ENCODE measurements at places on chromosomes 2 and 18.

DNA sequence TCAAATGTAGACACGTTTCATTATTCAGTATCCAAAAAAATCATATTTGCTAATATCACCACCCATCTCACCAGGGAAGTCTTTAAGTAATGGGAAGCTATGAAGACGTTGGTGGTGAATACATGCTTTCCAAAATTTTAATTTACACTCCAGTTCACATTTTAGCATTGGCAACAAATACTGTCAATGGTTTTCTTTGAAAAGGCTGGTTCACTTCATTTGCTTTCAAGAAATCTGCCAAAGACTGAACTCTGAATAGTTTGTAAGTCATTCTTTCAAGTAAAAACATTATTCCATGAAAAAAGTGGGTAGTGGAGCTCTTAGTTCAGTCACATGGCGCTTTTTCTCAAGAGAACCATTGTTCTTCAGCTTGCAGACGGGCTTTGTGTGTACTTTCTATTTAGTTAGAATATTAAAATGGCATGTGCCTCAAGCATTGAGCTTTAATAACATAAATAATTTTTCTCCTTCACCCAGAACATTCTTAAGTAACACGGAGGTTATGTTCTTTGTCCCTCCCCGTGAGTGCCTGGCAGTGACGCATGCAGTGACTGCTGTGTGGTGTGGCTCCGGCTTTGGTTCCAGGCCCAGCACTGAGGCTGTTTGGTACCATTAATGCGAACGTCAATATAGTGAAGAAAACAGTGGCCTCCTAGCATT is 300.0 kb upstream of the HDAC4 start:
- no peak for DNase-seq

GRCh38 chr2:172101821-172102390 is 794 bp downstream of the DLX2 start:
- no peak for DNase-seq

DNA sequence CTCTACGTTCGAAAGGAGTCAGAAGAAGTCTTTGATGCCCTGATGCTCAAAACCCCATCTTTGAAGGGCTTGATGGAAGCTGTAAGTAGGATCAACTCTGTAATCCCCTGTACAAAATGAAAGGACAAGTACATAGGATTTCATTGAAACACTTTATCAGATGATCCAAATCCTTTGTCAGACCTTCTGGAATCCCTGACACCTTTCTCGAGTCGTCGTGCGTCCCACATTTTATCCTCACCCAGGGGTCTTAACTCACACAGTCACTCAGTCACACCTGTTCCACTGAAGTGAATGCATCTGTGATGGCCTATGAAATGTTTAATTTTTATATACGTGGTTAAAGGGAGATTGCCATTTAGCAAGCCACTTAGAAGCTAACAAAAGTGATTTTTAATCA is 44.8 kb downstream of the GRHL1 start:
- no peak for DNase-seq

DNA sequence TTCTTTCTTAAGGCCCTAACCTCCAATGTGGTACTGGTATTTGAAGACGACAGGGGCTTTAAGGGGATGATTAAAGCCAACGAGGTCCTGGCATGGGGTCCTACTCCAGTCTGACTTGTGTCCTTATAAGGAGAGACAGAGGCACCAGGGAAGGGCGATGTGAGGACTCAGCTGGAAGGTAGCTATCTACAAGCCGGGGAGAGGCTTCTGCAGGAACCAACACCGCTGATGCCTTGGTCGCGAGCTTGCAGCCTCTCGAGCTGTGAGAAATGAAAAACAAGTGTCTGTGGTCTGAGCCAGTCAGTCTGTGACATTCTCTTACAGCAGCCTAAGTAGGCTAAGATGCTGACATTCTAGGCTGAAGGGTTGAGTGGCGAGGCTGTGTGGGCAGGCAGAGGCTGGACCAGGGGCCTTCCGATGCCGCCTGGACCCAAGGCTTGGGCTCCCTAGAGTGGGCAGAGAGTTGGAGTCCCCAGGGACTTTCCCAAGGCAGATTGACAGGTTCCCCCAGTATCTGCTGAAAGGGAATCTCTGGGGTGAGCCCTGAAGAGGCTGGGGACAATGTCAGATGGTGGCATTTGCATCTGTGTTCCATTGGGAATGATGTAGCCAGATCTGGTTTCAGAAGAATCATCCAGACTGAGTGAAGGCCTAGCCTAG is 322.9 kb upstream of the HS6ST1 start:
- DNase-seq = no peak

GRCh38 chr2:232816657-232817056 is 40.3 kb upstream of the KCNJ13 start:
- DNase-seq = no peak

DNA sequence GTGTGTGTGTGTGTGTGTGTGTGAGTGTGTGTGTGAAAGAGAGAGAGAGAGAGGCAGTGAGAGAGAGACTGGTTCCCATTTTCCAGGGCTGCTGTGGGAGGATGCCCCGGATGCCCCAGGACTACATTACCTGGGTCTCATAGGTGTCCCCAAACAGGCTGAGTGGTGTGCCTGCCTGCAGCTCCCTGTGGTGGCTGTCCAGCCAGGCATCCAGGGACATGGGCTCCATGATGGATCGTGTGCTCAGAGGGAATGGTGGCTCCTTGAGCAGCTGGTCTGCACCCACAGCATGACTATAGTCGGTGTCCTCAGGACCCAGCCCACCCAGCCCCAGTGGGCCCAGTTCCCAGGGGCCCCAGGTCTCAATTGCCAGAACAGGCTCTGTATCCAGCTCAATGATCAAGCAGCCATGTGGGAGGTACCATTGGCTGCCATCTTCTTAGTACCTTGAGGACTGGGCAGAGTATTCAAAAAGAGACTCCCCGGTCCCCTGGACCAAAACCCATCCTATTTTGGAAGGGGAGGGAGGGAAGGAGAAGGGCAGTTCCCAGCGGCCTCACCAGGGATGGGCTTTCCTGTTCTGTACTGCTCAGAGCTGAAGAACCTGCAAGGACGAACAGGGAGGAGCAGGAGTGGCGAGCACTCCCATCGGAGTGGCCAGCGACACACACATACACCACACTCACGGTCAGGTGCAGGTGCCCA is 5.8 kb upstream of the OXER1 start:
- no peak for DNase-seq

- DNase-seq = no peak
Observed at GRCh38 chr2:2321200-2321540, 9.9 kb downstream of the MYT1L start.

DNA sequence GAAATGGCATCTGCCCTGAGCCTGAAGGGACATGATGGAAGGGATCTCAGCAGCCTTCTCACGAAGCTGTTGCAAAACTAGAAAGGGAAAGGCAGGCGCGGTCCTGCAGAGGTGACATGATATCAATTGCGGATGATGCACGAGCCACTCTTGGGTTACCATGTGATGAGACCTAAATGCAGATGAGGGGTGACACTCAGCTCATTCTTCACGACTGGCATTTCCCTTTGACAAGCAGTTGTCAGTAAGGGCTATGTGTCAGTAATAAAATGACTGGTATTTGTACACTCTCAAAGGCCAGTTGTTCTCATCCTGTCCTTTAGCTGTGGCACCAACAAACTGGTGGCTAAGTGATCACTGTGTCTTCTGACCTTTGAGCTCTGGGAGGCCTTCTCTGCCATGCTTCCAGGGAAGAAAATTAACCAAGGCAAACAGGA is 273.6 kb downstream of the ETAA1 start:
- DNase-seq = no peak

GRCh38 chr2:99106913-99107312 is 34.6 kb upstream of the C2orf15 start:
- DNase-seq = no peak

DNA sequence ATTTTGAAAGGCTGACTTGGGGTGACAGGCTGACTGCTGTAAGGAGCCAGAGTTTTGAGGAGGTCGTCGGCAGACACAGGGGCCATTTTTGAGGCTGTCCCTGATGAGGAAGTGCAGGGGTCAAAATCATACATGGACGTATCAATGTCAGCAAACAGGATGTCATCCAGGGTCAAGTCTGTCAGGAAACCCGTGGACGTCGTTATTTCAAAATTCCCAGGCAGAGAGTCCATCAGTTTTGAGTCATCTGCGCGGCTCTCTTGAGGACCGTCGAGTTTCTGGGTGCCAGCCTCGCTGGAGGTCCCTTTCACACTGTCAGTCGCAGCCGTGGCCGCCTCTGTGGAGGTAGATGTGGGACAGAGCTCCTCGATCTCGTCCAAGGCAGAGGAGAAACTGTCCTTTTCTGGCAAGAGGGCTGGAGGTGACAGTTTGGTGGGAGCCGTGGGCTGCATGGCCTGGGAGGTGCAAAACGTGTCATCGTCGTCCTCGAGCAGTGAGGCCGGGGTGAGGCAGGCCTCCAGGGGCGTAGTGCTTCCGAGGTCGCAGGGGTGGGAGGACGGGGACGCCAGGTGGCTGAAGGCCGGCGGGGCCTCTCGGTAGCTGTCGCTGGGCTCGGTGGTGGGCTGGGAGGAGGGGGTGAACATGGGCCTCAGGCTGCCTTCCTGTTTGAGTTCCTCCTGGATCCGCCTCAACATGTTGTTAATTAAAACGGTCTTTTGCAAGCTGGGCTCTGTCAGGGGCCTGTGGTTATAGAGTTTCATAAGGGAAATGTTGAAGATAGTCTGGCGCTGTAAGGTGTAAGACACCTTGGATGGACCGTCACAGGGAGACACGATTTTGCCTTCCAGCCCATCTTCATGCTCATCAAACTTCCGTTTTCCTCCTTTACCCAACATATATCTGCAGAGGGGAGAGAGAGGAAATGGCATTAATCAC is 17.5 kb downstream of the SERTAD2 start:
- DNase-seq = no peak

DNA sequence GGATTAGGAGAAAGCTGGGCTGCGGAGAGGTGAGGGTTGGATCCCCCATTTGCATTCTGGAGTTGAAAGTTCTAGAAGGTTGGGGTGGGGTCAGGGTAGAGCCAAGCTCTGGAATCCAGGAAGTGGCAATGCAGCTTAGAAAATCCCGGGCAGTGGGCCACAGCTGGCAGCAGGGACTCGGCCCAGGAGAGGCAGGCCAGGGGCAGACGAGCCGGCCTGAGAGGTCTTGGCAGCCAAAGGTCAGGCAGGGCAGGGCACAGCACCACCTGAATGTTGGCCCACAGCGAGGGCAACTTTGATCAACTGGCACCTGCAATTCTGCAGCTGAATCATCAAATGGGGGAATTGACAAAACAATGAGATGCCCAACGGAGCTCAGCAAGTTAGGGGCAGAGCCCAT is 139.2 kb downstream of the INHBB start:
- DNase-seq = no peak

Measured in activated T-helper 1 cell treated with Interleukin-2 at 50 U/mL for 16 hours (primary cell).